Islet precursor cell (in vitro differentiated cells): ENCODE measurements at places on chromosomes 3 and 15.

DNA sequence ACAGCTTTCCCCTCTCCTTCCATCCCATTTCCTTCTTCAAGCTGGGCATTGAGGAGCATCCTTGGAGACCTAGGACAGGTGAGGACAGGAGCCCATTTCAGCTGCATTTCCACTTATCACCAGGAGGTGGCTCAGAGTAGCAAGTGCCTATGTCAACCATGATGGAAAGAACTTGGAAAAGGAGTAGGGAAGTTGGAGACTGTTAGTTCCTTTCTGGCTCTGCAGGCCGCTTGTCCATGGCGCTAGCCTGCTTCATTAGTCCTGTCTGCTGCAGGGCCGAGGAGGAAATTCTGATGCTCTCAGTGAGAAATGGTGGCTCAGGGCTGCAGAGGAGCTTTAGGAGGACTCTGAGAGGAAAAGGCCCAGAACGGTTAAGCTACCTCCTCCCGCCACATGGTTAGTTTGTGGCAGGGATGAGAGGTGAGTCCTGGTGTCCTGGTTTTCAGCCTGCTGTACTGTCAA, 7.0 kb upstream of the CD276 start:
- DNase-seq: peak; percentile 80

GRCh38 chr3:42736081-42736480, 33.5 kb upstream of the HHATL start:
- DNase-seq: peak; percentile 38

GRCh38 chr3:11850003-11850402, 3.3 kb upstream of the TAMM41 start:
- DNase-seq: no peak

DNA sequence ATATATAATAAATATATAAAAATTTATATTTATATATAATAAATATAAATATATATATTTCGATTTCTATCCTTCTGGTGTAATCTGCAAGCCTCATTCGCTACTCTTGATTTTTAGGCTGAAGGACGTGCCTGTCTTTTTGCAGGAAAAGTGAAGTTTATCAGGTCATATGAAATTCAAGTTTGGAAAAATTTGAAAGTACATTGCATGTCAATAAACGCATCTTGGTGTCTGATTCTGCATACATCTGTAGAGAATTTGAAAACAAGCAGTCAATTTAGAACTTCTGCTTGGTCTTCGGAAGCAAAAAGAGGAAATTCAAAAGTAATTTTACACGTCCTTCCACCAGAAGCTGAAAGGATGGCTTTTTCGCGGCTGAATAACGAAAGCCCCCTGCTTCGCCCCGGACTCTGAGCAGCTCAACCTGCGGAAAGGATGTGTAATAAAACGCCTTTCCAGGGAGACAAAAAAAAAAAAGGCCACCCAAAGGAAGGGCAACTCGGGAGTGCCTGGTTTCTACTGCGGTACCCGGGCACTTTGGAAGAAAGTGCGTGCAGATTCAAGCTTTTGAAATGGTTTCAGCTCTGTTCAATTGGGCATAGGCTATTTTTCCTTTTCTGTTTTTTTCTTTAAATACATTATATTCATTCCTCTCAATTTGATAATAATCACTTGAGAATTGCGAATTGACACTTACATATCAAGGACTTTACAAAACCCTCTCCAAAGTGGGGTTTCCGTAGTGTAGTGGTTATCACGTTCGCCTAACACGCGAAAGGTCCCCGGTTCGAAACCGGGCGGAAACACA, 1.5 kb upstream of the MYNN start:
- peak; percentile 89 for DNase-seq

GRCh38 chr3:71640331-71640983, 56.9 kb upstream of the FOXP1 start:
- no peak for DNase-seq

- no peak for DNase-seq
Measured at GRCh38 chr15:28023422-28023821, 75.7 kb downstream of the OCA2 start.

DNA sequence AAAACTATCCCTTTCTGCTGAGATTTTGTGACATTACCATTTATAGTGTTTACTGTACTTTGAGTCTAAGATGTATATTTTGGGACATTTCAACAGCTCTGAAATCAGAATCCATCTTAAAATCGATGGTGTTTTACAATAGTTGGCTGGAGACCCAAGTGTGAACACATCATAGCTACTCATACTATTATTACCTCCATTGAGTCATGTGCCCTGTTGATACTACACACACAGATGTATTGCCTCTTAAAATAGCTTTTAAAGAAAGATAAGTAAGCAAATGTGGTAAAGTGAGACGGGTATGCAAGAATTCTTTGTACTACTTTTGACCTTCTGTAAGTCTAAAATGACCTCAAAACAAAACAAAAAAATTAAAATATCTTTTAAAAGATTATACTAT, 6.7 kb downstream of the LMOD3 start:
- DNase-seq: no peak

- no peak for DNase-seq
Measured at GRCh38 chr3:58191361-58191991, 19.3 kb downstream of the DNASE1L3 start.

- no peak for DNase-seq
Measured at GRCh38 chr15:73865379-73865778, 8.0 kb upstream of the TBC1D21 start.
